ENCODE measurements at places on chromosomes 5 and 9.

GRCh38 chr5:53893626-53894025 lies 333.2 kb downstream of the NDUFS4 start:
- no peak for DNase-seq

GRCh38 chr5:16565118-16565517 lies 51.7 kb downstream of the RETREG1 start:
- DNase-seq = no peak

GRCh38 chr9:136205707-136205992 lies 722 bp upstream of the LHX3 start:
- no peak for DNase-seq

DNA sequence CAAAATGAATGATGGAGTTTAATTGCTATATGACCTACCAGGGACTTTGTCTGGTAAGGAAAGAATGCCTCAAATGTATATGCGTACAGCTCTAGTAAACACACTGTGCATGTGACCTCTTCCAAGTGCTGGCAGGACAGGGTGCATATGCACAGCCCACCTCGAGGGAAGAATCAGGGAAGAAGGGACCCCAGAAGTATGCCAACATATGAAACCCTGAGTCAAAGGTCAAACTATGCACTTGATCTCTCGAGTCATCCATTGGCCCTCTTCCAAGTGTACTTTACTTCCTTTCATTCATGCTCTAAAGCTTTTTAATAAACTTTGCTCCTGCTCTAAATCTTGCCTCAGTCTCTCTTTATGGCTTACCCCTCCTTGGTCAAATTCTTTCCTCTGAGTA lies 804.6 kb upstream of the COX7C start:
- DNase-seq = no peak

GRCh38 chr9:97737429-97737828 lies 40.3 kb upstream of the XPA start:
- peak; percentile 62 for DNase-seq

- peak; percentile 96 for DNase-seq
These were observed 99.3 kb downstream of the ACTBL2 start for GRCh38 chr5:57383093-57383861.

DNA sequence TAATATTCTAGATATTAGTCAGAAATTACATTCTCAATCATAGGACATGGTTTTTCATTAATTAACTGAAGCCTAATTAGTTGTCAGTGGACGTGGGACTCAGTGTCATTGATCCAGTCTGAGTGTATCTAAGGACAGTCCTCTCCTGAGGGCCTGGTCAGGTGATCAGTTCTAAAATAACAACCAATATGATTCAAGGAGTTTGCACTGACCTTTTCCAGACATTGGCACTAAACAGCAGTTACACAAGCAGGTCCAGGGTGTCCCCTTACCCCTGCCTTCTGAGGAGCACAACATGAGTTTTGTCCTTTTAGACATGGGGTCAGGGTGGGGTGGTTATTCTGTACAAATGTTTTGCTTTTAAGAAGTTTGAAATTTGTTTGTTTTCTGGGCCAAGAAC lies 97.8 kb downstream of the CMYA5 start:
- no peak for DNase-seq

DNA sequence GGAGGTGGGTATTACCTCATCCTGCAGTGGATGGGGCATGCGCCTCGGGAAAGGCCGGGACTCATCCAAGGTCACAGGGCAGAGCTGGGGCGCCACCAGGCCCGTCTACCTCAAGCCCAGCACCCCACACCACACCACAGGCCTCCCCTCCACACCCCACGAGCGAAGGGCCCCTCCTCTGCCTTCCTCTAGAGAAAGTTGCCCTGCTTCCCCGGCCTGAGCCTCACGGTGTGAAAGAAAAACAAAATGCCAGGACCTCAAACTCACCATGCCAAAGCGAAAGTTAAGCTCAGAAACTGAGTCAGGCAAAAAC lies 161.1 kb downstream of the COL23A1 start:
- no peak for DNase-seq

- DNase-seq = no peak
These were observed 71.7 kb downstream of the NR2F1 start for GRCh38 chr5:93654676-93655075.

GRCh38 chr5:156934450-156935211 lies 28.4 kb downstream of the TIMD4 start:
- no peak for DNase-seq

DNA sequence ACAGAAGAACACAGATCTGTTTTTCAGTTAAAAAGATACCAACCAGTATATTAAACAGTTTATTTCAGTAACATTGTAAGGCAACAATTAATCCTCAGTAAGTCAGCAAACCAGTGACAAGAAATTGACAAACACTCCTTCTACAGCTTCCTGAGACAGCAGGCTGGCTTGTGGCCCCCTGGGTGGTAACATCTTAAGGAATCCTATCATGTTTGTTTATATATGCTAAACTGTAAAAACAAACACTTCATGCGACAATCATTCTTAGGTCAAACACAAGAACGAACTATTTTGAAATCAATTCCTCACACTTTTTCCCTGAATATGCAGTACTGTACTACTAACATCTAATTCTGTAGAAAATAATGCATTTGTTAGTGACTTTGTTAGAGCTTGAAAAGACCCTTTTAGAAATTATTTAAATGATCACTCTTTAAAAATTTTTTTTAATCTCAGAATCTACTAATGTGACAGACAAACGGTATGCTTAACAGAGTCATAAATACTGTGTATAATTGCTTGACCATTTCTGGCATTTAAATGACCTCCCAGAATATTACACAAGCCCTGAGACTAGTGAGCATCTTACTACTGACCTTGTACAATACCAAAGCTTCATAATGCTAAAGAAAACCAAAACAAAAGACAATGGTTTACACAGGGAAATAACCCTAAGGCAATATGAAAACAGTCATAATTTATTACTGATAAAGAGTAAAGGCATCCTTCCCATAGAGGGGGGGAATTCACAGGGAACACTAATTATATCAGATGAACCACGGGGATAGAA lies 48.2 kb downstream of the ERMP1 start:
- DNase-seq = no peak

GRCh38 chr5:163459462-163459818 lies 462 bp downstream of the NUDCD2 start:
- no peak for DNase-seq

GRCh38 chr9:36597412-36598178 lies 24.9 kb downstream of the MELK start:
- peak; percentile 46 for DNase-seq

DNA sequence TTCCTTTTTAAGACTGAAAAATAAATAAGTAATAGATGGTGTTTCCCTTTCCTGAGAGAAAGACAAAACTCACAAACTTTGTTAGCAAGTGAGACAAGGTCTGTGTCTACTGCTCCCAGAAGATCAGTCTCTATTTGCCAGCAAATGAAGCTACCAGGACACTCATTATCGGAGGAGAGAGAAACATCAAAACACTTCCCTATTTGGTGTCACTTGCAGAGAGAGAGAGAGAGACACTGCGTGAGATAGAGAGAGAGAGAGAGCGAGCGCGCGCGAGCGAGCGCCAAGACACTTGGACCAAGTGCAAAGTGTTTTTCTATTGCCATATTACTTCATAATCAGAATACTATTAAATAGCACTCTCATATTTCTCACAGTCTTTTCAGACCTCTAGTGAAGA lies 142.7 kb downstream of the KCNN2 start:
- DNase-seq = no peak

- no peak for DNase-seq
These were observed 135.1 kb upstream of the PPP1R26 start for GRCh38 chr9:135344523-135344901.

DNA sequence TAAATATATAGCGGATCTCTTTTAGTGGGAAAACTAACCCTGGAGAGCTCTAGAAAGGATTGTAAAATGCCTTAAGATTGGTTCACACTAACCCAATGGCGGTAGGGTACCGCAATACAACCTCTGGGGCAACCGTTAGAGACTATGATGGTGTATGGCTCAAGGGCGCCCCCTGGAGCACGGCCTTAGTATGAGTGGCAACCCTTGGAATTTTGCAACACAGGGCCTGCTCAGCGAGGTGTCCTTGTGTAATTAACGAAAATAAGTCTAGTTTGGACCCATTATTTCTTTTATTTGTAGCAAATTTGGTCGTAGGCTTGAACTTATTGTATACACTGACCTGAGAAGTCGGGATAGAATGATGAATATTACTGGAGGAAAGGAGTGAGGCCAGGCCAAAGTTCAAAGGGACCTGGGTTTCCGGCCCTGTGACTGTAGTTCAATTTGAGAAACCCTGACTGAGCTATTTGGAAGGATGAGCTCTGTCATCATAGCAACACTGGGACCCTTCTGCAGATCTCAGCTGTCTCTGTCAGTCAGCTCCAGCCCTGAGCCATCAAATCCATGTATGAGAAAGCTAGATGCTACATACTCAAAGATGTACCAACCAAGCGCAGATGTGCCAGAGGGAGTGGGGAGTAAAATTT lies 54.8 kb downstream of the CAMK4 start:
- peak; percentile 44 for DNase-seq
